NCI-H2029 (cell line): ENCODE measurements at places on chromosomes 5 and 9.

DNA sequence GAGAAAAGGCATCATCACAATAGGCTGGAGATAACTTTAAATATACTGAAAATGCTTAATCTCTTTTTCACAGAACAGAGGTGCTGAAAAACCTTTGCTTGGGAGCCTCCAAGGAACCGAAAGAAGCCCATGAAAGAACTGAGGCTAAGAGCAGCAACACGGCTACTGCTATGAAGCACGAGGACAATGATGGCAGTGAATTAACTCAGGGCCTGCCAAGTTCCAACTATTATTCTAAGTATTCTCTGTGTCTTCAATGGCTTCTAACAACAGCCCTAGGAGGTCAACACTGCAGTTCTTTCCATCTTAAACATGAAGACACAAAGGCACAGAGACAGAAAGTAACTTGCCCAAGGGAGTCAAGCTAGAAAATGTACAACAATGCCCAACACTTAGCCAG is 293.0 kb upstream of the DAP start:
- DNase-seq, result no peak

- DNase-seq, result peak; percentile 97
Observed at GRCh38 chr9:113993838-113994540, 84.1 kb downstream of the AMBP start.

DNA sequence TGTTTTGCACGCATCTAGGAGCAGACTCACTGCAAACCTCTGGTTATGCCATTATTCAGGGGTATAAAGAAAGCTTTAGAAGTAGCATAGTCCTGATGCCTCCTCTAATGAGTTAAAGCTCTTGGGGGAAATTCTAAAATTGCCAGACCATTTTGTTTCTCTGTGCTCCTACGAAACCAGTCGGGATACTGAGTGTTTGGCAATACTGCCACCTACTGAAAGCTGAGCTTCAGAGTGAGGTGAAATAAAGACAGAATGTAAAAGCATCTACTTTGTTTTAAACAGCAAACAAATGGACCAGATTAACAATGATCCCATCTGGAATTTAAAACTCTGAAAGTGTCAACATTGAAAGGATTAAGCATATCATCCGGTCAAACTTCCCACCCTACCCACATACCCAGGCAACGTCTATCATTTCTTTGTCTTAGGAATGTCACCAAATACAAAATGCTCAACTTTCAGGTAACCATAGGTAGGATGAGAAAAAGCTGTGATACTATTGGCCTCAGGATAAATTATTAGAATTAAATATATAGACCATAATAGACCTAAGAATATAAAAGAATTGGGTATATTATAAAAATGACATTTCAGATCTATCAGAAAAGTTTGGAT is 77.8 kb upstream of the SHISAL2B start:
- DNase-seq, result peak; percentile 61

DNA sequence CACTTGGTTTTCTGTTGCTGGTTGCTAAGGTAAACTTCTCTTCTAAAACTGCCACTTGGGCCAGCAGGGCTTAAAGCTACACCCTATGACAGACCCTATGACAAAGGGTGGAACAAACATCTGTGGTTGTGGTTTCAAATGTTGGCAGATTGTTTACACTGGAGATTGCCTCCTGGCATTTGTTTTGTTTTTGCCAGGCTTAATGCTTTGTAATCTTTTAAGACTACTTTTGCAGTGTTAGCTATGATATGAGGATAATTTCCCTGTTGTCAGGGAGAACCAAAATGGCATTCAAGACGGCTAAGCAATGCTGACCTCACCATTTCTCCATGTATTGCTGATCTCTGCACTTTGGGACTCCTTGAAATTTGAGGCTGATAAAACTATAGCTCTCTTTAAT is 50.3 kb downstream of the MAMDC2 start:
- peak; percentile 83 for DNase-seq
